ENCODE measurements at places on chromosomes 1 and 21.

DNA sequence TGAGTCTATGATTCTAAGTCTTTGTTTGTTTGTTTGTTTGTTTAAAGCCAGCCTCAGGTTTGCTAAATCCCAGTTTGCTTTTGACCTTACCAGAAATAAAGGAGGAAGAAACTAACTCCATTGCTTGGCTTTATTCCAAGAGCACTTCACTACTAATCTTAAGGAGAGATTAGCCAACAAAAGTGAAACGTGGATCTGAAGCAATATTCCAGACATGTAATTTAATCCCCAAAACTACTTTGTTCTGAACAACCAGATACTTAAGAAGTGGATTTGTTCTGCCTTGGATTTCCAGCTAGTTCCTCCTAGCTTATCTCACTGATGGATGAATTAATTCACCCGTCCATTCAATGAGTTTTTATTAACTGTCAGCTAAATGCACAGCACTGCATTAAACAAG lies 15.9 kb upstream of the CEP350 start:
- DNase-seq = no peak

DNA sequence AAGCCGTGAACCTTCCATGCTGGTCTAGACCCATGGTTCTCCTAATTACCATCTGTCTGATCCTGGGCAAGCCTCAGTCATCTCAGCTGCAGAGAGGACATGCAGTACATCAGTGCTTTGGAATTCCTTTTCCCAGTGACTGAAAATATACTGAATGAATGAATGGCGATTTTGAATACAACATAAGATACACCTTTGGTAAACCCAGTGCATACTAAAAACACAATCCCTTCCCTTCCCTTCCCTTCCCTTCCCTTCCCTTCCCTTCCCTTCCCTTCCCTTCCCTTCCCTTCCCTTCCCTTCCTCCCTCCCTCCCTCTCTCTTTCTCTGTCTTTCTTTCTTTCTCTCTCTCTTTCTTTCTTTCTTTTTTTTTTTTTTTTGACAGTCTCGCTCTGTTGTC lies 21.3 kb upstream of the PLXNA2 start:
- DNase-seq = no peak

- DNase-seq = no peak
These were observed 915 bp downstream of the CDC20 start for GRCh38 chr1:43359696-43360095.

DNA sequence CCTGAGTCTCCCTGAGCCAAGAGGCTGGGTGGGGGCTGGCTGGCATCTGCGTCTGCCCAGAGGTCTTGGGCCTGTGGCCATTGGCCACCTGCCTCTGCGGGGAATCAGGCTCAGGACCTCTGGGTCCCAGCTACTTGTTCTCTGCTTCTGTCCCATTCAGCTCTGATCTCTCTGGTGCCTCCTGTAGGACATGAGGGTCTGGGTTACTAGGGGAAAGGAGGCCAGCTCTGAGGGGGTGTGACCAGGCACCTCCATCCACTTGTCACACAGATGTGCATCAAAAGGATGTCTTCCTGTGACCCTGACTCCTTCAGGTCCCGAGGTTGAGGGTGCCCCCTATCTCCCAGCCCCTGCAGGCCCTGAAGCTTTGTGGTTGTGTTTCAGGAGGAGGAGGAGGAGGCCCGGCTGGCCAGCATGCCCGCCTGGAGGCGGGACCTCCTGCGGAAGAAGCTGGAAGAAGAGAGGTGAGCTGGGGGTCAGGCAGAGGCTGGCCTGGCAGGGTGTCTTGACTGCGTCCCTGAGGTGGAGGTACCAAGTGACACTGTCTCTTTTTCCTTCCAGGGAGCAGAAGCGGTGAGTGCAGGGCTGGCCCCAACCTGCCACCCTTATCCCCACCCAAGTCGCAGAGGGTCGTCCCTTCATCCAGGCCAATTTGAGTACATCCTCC lies 9.0 kb downstream of the TNFRSF25 start:
- DNase-seq = no peak

DNA sequence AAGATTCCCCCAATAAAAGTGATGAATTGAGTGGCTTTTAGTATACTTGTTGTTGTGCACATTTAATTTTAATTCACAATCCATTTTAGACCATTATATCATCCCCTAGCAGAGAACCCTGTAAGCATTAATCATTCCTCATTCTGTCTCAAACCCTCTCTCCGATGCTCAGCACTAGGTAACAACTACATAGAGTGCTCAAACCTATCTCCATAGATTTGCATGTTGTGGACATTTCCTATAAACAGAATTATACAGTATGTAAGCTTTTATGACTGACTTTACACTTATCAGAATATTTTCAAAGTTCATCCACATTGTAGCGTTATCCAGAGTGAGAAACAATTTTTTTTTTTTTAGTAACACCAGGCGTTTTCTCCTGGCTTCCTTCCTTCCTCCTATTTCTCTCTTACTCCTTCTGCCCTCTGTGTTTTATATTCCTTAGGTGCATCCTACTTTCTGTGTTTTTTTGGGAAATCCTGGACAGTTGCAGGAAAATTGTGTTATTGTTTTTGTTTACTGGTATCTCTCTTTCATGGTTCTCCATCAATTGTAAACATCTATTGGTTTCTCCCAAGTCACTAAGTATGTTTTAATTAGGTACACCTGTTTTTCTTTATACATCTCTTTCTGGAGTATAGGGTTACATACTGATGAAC lies 1528.0 kb upstream of the TPTE start:
- no peak for DNase-seq

GRCh38 chr1:184483101-184483683 lies 96.4 kb downstream of the C1orf21 start:
- no peak for DNase-seq

DNA sequence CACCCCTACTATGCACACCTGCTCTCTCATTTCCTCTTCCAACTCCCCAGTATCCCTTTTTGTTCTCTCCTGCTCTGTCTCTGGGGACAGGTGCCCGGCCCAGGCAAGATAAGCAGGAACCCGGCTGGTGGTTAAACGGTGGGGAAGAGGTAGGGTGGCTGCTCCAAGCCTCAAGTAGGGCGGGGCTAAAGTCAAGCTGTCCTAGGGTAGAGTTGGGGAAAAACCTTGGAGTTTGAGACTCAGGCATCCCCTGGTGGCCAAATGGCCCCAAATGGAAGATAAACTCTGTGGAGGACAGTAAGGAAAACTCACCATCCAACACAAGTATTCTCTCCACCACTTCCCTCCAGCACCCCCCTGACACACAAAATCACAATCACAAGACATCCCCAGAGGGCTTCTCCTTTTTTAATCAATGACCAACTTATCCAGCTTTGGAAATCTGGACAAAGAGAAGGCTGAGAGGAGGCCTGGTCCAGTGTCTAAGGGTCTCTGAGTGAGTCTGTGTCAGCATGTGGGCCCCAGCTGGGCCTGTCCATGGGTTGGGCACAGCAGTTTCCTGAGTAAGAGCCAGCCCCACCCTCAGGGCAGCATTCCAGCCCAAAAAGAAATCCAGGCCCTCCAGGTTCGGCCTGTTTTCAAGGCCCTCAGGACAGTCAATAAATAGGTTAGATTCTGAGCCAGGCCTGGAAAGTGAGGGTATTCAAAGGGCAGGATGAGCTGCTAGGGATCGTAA lies 9.8 kb downstream of the POMGNT1 start:
- no peak for DNase-seq

GRCh38 chr1:14294860-14295536 lies 303.5 kb upstream of the KAZN start:
- no peak for DNase-seq

DNA sequence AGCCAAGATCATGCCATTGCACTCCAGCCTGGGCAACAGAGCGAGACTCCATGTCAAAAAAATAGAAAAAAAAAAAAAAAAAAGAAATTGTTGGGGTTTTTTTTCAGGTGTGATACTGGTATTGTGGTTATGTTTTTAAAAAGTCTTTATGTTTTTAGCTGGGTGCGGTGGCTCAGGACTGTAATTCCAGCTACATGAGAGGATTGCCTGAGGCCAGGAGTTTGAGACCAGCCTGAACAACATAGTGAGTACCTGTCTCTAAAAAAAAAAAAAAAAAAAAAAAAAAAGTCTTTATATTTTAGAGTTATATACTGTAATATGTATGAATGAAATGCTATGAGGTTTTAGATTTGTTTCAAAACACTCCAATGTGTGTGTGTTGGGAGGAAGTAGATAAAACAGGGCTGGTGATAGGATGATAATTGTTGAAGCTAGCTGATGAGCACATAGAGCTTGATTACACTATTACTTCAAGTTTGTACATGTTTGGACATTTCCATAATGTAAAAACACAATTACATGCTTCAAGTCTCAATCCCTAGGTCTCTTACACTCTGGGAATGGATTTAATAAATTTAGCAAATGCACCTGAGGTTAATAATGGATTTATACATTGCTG lies 30.2 kb upstream of the ATP5PO start:
- DNase-seq = no peak

GRCh38 chr1:218575856-218576255 lies 230.7 kb downstream of the TGFB2 start:
- DNase-seq = no peak

DNA sequence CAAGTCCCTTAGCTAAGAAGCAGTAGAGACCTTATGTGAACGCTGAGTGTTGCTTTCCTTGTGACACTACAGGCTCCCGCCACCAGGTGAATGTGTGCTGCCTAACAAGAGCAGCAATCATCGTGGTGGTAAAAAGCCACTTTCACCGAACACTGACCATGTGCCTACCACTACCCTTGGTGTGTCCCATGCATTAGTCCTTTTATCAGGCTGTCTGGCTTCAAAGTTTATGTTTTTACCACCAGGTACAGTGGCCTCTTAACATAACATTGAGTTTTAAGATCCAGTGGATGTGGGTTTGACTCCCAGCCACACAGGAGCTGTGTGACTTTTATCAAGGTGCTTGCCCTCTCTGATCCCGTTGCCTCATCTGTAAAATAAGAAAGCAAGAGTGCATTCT lies 1.7 kb downstream of the C1QB start:
- no peak for DNase-seq

GRCh38 chr1:65165269-65165993 lies 17.4 kb downstream of the AK4 start:
- DNase-seq = no peak

GRCh38 chr21:36310016-36310415 lies 10.0 kb upstream of the MORC3 start:
- no peak for DNase-seq

- DNase-seq = no peak
These were observed 6.3 kb upstream of the TTC34 start for GRCh38 chr1:2807678-2808385.

GRCh38 chr1:43021547-43022474 lies 63.1 kb upstream of the SLC2A1 start:
- no peak for DNase-seq

- no peak for DNase-seq
These were observed 10.3 kb upstream of the TTF2 start for GRCh38 chr1:117049857-117050256.

GRCh38 chr1:221559911-221560310 lies 182.0 kb downstream of the DUSP10 start:
- no peak for DNase-seq

DNA sequence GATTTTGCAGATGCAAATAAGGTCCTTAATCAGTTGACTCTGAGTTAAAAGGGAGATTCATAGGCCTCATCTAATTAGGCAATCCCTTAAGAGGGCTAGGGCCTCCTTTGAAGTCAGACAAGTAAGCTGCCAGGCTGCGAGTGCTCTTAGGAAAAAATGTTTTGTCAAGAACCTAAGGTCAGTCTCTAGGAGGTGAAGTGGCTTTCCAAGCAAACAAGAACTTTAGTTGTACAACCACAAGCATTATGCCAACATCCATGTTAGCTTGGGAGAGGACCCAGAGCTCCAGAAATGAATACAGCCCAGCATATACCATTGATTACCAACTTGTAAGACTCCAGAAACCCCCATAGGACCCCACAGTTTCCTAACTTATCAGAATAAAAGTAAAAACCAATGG lies 1366.2 kb downstream of the PLA2G4A start:
- DNase-seq = no peak

DNA sequence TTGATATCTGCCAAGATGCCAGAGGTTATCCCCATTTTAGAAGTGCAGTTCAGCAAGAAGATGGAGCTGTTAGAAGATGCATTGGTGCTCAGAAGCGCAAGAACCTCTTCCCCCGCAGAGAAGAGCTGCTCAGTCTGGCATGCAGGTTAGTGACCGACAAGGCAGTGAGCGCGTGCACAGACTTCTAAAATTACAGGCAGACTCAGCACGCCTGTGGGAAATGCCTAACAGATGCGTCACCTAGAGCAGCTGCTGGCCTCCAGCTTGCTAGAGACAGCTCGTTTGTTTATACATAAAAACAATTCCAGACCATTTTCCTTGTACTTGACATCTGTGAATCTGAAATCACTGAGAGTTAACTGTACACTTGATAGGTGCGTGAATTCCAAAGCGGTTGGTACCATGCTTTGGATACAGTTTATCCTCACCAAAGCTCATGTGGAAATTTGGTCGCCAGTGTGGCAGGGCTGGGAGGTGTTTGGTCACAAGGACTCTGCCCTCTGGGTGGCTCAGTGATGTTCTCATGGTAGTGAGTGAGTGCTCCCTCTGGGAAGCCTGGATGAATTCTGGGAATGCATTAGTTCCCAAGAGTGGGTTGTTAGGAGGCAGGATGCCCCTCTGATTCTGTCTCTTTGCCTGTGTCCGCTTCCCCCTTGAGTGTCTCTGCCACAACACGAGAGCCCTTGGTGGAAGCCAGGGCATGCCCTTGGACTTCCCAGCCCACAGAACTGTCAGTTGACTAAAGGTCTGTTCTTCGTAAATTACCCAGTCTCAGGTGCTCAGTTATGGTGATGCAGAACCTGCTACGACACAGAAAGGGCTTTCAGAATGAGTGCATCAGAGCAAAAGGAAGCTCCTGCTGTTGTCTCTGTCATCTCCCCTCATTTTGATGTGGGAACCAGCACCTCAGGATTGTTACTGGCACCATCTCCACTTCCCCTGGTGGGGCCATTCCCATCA lies 24.4 kb downstream of the SNAP47 start:
- peak; percentile 80 for DNase-seq

GRCh38 chr21:43209575-43210453 lies 41.0 kb downstream of the CRYAA start:
- peak; percentile 46 for DNase-seq

- no peak for DNase-seq
These were observed 33.2 kb downstream of the ROR1 start for GRCh38 chr1:63807046-63807445.

DNA sequence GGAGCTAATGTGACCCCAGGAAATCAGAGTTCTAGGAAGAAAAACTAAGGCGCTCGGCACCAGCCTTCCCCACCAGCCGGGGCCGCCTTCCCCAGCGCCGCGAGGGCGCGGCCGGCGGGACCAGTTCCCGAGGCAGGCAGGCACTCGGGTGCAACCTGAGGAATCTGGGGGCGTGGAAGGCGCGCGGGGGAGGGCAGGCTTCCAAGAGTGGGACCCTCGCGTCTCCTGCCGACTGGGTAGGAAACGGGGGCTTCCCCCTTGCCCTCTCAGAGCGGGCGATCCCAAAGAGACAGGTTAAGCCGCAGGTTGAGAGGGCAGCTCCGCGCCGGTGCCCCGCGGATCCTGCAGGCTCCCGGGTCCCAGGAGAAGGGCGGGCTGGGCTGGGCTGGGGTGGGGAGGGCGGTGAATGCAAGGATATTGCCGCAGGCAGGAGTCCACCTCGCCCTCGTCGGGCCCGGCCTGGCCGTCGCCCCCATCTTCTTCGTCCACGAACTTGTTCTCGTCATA lies 431 bp downstream of the ARPC5 start:
- DNase-seq = peak; percentile 37

Data from RKO (cell line).